ENCODE measurements at places on chromosomes 11 and 22.

GRCh38 chr11:7596975-7597391, 76.3 kb downstream of the CYB5R2 start:
- DNase-seq: no peak

DNA sequence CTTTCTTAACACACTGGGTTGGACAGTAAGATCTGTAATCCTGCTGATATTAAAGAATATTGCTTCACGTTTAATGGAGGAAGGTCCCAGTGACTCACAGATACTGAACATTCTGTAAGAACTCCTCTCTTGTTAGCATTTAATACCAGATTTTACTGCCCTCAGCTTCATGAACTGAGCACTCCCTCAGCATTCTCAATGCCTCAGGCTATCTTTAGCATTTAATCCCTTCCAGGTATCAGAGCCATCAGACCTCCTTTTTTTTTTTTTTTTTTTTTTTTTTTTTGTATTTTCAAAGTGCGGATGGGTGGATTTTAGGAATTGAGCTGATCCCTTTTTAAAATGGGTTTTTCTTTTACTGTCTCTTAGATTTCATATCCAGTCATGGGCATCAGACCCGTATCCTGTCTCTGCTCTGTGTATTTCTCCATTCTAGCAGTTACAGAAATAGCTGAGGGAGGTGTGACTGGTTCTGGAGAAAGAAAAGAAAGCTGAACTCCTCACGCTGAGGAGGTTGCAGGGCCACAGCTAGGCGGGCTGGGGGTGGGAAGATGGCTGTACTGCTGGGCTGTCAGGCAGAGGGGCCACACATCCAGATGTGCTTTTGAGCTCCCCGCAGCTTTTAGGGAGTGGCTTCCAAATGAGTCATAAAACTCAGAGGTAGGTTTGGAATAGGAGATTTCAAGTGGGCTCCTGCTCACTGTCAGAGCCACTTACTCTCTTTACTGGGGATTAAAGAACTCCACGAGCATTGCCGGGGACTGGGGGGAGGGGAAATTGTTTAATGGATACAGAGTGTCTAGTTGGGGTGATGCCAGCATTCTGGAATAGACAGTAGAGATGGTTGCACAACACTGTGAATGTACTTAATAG, 97.0 kb downstream of the SYT9 start:
- DNase-seq: peak; percentile 54

DNA sequence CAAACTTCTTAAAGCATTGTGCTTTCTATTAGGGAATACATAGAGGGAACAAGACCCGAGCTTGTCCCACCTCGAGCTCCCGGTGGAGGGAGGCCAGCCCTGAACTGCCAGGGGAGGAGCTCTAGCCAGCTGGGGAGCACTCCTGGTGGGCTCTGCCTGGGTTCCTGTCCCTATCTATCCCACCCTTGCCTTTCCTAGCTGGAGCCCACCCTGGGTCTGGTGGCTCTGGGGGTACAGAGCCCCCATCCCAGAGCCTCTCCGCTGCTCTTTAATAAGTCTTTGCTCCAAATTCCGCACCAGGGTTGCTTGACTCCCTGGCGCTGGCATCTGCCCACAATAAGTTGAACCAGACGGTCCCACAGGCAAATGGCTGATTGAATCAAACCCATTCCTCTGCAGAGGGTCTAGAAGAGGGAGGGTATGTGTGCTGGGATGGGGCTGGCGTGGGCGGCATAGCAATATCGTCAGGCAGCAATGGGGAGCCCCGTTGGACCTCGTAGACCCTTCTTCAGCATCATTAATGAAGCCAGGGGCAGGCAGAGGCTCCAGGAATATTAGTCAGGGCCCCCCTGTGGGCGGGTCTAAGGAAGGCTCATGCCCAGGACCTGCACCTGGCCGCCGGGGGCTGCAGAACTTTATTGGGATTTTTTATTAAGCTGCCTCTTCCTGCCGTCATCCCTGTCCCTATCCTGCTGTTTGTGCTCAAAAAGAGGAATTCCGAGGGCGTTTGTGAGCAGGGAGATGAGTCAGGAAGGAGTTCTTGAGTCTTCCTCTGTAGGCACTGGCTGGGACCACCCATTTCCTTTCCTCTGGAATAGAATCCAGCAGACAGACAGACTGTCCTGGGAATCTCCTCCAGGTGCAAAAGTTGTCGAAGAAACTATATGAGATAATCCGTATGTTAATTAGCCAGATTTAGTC, 38.5 kb upstream of the RIC3 start:
- DNase-seq: no peak

- DNase-seq: no peak
These were observed 794 bp upstream of the EMSY start for GRCh38 chr11:76444065-76444383.

GRCh38 chr22:30892731-30893221, 75.8 kb downstream of the MORC2 start:
- DNase-seq: peak; percentile 3

DNA sequence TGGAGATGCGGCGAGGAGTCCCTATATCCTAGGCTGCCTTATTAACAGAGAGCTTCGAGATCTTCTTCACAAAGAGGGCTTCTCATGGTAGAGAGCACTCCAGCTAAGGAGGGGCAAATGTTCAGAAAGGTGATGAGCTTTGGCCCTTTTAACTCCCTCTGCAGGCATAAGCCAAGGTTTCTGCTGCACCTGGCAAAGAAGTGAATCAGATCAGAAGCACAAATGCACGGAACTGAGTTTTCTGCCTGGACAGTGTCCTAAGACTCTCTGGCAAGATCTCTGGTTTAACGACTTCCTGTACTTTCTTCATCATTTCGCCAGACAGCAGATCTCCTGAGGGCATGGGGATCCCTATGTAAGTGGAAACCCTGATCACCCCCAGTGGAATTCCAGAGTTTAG, 37.2 kb downstream of the POU2AF3 start:
- no peak for DNase-seq

DNA sequence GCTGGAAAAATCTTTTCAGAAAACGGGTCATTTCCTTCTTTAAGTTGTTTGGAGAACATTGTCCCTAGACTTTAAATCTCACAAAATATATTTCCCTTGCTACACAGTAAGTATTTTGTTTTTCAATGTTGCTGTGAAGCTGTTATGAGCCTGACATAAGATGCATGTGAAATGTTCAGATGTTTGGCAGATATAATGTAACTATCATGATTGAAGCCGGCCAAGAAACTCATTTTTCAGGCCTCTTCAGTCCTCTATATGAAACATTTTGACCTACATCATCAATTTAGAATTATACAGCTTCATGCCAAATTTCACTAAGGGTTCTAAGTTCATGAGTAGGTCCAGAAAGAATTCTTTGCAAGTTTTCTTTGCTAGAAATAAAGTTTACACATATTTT, 133.8 kb downstream of the JRKL start:
- DNase-seq: no peak

Data from HAP-1 (cell line).